ENCODE measurements at places on chromosomes 7 and 10.

GRCh38 chr7:69962186-69963065, 364.2 kb downstream of the AUTS2 start:
- no peak for DNase-seq

- no peak for DNase-seq
Observed at GRCh38 chr7:91228327-91228726, 35.9 kb upstream of the FZD1 start.

DNA sequence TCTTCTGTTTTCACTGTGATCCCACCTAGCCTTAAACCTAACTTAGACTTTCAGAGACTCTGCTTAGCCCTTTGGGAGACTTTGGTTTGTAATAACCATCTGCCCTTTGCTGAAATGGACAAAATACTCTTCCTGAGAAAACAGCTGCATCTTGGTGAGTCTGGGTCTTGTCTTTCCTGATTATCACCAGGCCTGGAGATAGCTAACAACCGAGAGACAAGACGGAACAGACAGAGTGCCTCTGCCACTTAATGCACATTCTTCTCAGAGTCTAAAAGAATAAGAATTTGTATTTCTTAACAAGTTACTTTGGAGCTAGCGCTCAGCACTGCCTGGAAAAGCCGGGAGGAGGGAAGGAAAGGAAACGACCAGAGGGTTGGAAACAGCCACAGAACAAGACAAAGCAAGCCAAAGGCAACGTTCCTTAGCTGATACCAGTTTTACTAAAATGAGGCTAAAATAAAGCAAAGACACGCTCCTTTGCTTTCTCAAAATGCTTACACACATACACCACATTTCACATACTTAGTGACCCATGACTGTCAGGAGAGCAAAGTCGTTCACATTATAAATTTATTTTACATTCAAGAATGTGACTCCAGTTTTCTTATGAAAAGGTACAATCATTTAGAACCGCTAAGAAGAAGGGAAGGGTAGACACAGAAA, 70.3 kb upstream of the DGKI start:
- DNase-seq = no peak

- no peak for DNase-seq
Observed at GRCh38 chr10:28046579-28046978, 47.7 kb upstream of the ODAD2 start.

DNA sequence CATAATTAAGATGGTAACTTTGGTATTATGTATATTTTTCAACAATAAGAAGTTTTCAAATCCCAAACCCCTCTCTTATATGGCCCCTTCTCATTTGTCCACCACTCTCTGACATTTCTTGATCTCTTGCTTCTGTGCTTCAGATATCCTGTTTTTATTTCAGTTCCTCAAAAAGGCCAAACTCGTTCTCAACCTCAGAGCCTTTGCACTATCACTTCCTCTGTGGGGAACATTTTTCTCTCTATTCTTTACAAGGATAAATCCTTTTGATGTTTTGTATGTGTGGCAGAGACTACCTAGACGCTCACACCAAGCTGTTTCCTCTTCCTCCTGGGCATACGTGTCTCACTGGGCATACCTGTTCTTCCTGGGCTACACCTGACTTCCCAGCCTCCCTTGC, 54.2 kb upstream of the FRMD4A start:
- DNase-seq = no peak

DNA sequence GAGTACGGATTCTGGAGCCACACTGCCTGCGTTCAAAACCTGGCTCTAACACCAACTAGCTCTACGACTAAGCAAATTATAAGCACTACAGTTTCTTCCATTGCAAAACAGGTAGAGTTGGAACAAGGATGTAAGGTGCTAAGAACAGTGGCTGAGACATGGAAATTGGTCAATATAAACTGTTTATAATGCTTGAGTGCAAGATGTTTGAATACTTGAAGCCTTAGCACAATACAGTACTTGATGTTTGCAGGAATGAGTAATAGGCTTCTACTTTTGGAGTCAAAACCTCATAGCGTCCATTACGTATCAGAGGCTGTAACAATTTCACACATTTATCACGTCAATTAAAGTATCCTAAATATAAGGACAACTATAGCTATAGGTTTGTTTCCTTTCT, 6.9 kb downstream of the NT5C2 start:
- no peak for DNase-seq

- no peak for DNase-seq
Observed at GRCh38 chr7:13829231-13829630, 160.2 kb downstream of the ETV1 start.

Measured in retina (tissue), 1 donor.